ENCODE measurements at places on chromosomes 4 and X.

DNA sequence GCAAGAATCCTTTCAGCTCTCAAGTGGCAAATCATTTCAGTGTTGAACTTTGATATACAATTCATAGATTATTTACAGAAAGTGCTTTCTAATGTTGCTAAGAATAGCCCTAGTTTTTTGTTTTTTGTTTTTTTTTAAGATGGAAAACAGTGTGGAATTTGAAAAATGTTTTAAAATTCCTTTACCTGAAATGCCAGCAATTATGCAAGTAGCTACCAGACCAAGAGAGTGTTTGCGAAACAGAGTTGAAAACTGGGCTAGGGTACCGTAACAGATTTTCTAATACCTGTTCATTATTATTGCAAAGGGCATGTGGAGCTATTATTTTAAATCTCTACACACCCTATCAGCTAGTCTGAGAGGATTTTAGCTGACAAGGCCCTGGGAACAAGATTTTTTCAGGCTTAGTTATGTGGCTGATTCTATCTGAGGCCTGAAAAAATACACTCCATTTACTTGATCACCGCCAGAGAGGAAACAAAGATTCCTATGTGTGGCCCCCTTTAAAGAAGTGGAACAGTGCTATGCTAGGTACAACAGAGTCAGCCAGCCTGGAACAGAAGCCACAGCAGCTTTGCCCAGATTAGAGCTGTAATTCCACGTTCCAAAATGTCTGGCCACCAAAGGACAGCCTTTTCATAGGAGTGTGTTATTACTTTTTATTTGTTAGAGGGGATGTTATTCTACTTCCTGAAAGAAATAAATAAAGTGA, 46.9 kb upstream of the SLC39A8 start:
- DNase-seq = no peak

- no peak for DNase-seq
Observed at GRCh38 chr4:168584321-168584771, 87.5 kb downstream of the PALLD start.

GRCh38 chrX:70476934-70477733, 32.5 kb downstream of the DLG3 start:
- no peak for DNase-seq

DNA sequence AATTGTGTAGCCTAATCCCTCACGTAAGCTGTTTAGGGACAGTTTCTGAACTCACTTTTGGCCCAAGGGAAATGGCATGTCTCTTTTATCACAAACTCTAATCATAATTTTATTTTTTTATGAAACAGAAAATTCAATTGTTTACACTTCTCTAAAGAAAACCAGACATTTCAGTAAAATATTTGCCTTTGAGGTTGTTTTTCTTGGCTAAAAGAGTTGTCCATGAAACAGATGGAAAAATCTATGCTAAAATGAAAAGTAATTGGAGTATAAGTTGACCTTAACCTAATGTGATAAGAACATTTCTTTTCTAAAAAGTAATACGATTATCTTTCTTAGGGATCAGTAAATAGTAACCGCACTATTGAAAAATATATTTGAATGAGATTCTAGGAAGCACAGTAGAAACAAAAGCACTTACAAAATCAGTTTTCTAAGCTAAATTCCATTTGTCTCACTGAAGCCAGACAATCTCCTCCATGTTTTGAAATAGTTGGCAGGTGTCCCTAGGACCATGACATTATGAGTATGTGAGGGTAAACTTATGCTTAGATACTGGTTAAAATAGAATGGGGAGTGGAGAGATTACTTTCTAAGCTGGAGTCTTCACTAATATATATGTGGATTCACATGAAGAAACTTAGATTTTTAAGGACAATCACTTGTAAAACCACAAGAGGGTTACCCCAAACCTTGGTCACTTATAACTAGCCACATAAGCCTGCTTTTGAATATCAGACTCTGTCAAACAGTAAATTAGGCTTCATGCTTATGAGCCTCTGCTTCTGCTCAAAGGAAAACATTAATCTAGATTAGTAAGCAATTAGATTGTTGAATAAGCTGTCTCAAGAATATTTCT, 20.1 kb upstream of the TET2 start:
- DNase-seq = no peak

DNA sequence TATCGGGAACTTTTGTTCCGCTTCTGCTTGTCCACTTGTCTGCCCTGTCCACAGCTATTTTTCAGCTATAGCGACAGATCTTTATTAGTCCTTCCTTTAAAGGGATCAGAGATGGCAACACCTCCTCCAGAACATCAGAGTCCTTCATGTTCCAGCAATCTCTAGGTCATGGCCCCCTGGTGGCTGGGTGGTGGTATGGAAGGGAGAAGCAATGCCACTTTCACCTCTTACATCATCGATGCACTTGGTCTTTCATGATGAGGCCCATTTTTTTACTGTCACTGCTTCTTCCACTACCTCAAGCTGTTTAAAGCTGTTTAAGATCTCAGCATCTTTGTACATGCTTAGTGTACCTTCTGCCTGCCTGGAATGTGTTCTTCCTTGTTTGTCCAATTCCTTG, 106.7 kb downstream of the ARHGAP6 start:
- DNase-seq = peak; percentile 66

- DNase-seq = no peak
Observed at GRCh38 chr4:99918656-99919055, 24.4 kb upstream of the LAMTOR3 start.

DNA sequence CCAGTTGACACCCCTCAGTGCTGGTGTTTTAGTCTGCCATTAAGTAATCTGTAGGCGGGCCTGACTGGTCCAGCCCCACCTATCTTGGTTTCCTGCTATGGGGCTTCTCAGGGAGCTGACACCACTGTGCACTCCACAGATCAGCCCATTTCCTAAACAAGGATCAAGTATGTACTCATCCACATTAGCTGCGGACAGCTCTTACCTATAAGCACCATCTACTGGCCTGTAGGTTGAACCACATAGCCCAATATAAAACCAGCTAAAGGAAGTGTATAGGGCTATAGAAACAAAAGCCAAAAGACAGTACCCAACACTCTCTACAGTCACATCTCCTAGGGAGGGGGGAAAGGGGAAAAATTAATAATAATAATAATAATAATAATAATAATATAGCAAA, 353.5 kb upstream of the CXorf51B start:
- no peak for DNase-seq

DNA sequence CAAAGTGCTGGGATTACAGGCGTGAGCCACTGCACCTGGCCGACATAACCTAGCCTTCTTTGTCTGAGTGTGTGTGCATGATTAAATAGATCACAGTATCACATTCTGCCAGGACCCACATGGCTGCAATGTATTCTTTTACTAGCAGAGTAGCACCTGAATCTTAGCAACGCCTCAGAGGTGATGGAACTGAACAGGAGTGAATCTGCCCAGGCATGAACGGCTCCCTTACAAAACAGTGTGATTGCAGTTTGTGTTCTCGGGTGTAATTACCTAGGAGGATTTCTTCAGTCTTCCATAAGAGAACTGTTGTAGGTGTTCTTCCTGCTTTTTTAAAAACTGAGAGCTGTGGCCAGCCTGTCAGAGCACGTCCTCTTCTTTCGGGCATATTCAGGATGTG, 122.7 kb upstream of the STS start:
- DNase-seq = no peak

DNA sequence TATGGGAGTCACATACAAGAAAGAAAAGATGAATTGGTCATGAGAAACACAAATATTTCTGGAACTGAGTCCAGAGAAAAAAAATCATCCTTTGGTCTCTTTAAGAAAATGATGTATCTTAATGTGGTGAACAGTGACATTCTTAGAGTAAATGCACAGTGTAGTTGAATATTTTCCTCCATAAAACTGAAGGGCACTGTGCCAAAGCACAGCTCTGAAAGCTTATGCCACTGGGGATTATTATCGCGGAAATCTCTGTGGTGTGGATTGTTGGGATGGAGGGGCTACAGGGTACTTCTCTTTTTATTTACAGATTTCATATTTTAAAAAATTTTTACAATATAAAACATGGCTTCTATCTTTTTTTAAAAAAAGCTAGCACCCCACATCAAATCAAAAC, 908.1 kb downstream of the CCSER1 start:
- DNase-seq = no peak

DNA sequence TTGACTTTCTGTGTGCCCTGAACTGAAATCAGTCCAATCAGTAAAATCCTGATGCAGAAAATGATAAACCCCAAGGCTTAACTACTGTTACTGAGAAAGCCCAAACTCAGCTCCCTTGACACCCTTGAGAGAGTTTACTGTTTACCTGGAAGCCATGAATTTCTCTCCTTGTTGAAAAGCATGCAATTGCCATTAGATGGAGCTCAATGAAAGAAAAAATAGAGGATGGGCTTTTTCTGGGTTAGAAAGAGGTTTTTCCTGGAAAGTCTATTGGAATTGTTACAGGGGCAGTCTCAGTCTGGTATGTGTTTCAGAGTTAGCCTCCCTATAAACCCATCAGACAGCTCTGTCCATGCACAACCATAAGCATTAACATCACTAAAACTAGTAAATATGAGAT, 66.4 kb upstream of the C4orf54 start:
- no peak for DNase-seq

DNA sequence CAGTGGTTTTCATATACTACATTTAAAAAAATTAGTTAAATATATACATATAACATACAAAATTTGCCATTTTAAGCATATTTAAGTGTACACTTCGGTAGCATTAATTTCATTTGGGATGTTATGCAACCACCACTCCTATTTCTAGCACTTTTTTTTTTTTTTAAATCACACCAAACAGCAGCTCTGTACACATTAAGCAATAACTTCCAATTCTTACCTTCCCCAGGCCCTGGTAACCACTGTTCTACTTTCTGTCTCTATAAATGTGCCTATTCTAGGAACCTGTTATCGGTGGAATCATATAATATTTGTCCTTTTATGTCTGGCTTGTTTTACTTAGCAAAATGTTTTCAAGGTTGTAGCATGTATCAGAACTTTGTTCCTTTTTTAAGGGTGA, 39.1 kb downstream of the TMEM164 start:
- no peak for DNase-seq

- DNase-seq = no peak
Observed at GRCh38 chrX:49993661-49994060, 71.3 kb downstream of the CLCN5 start.

DNA sequence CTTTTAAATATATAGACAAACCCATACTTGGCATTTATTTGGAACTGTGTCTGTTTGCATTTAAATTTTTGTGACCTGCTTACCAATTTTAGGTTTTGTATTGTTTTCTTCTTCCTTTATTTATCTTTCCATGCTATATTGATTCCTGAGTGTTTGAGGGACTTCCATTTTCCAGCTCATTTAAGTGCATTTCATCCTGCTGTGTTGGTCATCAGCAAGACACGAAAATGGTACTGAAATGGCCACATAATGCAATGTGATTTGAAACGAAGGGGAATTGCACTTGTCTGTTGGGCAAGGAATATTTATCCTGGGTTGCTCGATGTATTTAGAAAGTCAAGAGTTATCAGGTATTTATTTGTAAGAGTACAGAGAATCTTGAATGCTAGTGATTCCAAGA, 524.3 kb upstream of the MAGEB2 start:
- DNase-seq = no peak

- DNase-seq = no peak
Observed at GRCh38 chrX:50721764-50722521, 92.1 kb downstream of the SHROOM4 start.

GRCh38 chrX:110008011-110008635, 5.2 kb downstream of the TMEM164 start:
- no peak for DNase-seq

- no peak for DNase-seq
Observed at GRCh38 chr4:148114436-148114835, 327.8 kb downstream of the NR3C2 start.

DNA sequence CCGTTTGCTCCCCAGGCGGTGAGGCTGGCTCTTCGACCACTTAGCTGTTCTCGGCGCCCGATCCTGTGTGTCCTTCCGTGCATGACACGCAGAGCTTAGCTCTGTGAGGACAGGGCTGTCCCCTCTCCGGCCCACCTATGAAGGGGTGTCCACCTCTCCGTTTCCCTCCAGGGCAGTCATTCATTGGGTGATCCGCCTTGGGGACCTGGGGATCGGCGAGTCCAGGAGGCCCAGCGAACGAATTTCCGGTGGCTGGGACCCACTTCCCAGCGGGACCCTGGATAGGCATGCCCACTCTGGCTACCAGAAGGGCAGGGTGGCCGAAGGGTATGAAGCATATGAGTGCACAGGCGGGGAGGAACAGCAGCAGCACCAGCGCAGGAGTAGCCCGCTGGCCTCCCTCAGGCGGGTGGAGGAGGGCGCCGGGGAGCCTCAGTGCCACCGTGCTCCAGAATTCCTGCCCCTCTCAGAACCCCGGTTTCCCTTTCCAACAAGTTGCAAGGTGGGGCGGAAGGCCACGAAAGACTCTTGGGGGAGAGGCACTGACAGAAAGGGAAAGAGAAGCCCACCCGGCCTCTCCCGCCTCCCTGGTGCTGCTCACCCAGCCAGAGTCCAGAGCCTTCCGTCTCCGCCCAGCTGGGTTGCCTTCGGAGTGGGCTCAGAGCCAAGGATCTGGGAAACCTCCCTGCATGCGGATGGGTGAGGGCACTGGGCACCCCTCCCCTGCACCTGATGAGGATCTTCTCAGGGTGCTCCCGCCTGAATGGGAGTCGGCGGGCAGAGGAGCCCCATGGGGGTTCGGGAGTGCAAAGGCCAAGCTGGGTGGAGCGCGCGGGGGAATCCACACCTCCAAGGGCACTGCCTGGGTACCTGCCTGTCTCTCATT, 8.6 kb downstream of the HMX1 start:
- DNase-seq = no peak

- no peak for DNase-seq
Observed at GRCh38 chr4:185997296-185997695, 71.7 kb upstream of the TLR3 start.

GRCh38 chr4:80422727-80423404, 87.3 kb downstream of the CFAP299 start:
- no peak for DNase-seq

DNA sequence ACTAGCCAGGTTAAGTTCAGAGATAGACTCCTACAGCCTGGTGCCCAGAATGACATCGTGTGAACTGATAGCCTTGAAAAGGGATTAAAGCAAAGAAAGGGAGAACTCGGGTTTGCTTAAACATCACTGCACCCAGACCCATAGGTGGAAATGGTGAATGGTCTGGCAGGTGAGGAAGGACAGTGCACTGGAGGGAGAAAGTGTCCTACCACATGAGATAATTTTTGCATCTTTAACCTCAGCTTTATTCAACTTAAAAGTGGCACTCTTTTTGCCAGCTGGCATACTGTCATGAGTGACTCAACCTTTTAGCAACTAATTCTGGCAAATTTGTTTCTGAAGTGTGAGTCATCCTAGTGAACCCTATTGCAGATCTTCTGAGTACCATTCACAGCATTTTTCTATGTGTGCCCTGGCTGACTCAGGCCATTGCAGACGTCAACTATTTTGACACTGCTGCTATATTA, 53.0 kb upstream of the DAPP1 start:
- DNase-seq = no peak
